ENCODE measurements at places on chromosomes 12 and 14.
A peak's percentile ranks its signal among the peaks of the same experiment; 100 is the strongest.

- no peak for DNase-seq
Measured at GRCh38 chr12:49261721-49262120, 3.2 kb upstream of the TUBA1C start.

DNA sequence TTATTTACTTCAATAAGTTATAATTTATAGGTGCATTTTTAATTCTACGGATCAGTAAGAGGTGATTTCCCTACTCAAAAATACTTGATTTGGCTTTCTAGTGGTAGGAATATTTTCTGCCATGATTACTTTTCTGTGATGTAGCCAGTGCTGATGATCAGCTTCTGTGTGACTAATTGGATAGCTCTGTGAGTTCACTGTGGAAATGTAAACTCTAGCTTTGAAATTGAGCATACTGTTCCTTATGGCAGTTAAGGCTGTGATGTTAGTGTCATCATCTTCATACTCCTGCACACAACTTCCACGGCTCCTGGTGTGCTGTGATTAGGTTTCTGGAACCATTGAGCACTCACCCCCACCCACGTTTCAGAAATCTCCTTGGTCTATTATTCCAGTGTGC is 48.2 kb downstream of the PLEKHA5 start:
- no peak for DNase-seq

DNA sequence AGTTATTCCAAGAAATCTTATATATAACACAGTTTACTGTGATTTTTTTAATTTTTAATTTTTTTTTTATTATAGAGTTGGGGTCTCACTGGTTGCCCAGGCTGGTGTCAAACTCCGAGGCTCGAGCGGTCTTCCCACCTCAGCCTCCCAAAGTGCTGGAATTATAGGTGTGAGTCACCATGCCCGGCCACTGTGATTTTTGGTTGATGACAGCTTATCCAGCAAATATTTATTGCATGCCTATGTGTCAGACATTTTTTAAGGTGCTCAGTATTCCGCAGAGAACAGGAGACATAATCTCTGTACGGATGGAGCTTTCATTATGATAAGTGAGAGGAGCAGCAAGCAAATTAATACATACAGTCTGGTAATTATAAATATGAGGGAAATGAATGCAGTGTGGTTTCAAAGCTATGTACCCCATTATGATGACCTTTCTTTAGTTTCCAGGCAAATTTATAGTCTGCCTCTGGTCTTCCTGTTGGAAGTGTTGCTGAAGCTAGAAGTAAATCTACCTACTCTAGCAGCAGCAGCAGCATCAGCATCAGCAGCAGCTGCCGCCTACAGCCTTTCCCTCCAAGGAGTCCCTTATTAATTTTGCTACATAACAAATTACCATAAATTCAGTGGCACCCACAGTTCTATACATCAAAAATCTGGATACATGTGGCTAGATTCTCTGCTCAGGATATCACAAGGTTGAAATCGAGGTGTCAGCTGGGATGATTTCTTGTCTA is 32.3 kb downstream of the FRS2 start:
- no peak for DNase-seq

GRCh38 chr12:19434538-19434937 is 4.8 kb upstream of the AEBP2 start:
- no peak for DNase-seq

- DNase-seq, result no peak
Measured at GRCh38 chr12:6751767-6752166, 1.2 kb downstream of the MLF2 start.

GRCh38 chr12:6839482-6840201 is 1.1 kb upstream of the GNB3 start:
- DNase-seq, result peak; percentile 54

All from NCI-H187 (cell line).